ENCODE measurements at places on chromosomes 5 and 9.

DNA sequence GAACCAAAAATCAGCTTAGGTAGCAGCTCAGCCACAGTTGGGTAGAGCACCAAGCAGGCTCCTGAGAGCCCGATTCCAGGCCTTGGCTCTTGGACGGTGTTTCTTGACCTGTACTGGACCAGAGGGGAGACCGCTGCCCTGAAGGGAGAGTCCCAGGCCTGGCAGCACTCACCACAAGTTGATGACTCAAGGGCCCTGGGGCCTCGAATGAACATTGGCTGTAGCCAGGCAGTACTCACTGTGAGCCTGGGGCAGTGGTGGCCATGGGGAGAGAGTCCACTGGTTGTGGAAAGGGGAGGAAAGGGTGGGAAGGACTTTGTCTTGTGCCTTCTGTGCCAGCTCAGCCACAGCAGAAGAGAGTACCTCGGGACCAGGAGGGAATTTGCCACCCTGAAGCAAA, 166.1 kb downstream of the EDIL3 start:
- DNase-seq: no peak

- DNase-seq: no peak
Observed at GRCh38 chr9:130110166-130110565, 56.5 kb downstream of the GPR107 start.

DNA sequence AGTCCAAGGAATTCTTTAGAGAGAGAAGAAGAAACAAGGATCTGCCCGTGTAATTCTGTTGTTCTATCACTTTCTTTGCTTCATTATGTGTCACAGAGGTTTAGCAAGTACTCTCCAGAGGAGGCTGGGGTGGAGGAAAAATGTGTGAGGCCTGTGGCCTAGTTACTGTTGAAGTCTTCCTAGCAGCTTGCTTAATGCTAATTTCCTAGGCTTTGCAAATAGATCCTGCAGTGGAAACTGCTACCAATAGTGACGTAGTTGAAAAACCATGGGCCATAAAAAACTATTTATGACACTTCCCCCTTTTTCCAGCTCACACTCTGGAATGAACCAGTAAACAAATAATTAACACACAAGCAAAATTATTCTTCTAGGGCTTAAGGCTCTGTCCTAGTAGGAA, 27.0 kb upstream of the C9orf72 start:
- DNase-seq: no peak

DNA sequence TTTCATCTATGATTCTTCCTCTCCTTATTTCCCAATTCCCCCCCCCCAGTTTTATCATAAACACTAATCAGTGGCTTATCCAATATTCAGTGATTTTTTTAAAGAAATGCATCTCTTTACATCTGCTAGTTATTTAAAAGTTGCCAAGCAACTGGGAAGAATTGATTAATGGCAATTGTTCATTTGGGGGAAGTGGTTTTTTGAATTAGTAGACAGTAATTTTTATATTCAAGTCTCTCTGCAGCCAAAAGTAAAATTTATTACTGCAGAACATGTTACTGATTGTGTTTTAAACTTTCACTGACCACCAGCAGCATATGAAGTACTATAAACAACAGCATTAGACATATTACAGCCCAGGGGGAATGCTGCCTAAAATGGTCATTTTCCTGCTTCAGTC, 308.8 kb upstream of the NREP start:
- DNase-seq: no peak

GRCh38 chr5:147616421-147616820, 106.6 kb upstream of the DPYSL3 start:
- no peak for DNase-seq

- DNase-seq: no peak
Observed at GRCh38 chr5:111236995-111237394, 12.8 kb downstream of the CAMK4 start.

DNA sequence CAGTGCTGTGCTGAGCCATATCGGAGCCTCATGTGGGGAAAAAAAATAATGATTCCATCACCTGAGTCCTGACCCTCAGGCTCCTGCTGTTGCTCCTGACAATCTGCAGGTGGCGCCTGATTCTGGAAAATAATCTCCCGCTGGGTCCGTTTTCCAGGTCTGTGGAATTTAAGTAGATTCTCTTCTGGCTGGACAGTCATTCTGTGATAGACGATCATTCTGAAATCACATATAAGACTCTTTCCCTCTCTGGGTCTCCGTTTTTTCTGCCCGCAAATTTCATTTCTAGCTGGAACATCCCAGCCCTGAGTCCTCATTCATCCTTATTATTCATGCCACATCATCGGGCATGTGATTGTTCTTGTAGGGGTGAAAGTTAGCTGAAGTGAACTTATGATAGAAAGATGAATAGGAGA, 22.1 kb upstream of the STXBP1 start:
- no peak for DNase-seq

GRCh38 chr9:107734256-107735013, 244.9 kb upstream of the KLF4 start:
- no peak for DNase-seq

DNA sequence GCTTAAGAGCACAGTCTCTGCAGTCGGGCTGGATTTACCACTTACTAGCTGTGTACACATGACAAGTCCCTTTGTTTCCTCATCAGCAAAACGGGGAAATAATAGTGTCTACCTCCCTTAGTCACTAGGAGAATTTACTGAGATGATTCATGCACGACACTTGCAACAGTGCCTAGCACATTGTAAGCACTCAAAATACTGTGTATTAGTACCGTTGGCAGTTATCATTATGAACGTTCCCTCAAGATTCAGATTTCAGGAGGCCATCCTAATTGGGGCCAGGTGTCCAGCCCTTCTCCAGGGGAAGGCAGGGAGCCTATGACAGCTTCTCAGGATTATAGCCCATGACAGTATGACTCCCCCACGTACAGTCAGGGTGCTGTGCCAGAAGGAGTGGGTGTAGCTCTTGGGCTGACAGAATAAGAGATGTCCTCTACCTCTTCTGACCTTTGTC, 164.3 kb downstream of the DOCK2 start:
- no peak for DNase-seq

GRCh38 chr5:143806579-143806978, 5.4 kb upstream of the HMHB1 start:
- DNase-seq: no peak

DNA sequence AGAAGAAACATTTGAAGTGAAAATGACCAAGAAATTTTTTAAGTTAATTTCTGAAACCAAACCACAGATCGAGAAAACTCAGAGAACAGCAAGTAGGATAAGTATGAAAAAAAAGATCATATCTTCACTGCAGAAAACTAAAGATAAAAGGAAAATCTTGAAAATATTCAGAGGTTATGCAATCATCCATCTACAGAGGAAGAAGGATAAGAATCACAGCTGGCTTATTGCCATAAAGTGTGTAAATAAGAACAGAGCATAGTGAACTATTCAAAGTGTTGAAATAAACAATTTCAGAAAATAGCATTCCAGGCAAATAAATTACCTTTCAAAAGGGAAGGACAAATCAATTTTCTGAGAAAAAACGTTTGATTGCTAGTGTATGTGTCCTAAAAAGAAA, 1191.7 kb upstream of the CDH6 start:
- DNase-seq: no peak

DNA sequence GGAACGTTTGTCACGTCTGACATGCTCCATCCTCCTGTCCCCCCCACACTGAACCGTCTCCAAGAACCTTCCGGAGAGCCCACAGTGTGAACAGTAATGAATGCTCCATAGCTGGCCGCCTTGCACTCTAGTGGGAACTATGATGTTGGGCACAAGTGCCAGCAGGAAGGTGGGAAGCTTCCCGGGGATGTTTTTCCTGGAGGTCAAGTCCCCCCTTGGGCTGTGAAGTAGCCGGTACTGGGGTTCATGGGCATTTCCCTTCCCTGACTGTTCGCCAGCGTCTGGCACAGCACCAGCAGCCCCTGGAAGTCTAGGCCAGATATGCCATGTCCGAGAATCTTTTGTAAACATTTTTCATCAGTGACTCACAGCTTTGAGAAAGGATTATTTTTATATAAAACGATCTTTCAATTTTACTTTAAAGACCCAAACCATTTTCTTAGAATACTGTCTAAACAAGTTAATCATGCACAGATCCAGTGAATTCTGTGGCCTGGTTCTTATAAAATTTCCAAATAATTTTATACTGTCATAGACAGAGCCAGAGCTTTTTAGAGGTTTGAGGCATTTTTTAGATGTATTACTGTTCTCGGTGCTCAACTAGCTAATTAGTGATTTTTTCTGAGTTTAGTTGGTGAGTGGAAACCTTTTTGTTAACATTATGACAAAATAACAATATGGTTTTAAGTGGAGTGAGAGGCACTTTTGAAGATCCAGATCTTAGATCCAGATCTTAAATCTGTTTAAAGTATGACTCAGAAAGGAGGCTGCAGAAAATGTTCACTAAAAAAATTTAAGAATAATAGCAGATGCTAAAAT, 11.6 kb downstream of the ABL1 start:
- no peak for DNase-seq

DNA sequence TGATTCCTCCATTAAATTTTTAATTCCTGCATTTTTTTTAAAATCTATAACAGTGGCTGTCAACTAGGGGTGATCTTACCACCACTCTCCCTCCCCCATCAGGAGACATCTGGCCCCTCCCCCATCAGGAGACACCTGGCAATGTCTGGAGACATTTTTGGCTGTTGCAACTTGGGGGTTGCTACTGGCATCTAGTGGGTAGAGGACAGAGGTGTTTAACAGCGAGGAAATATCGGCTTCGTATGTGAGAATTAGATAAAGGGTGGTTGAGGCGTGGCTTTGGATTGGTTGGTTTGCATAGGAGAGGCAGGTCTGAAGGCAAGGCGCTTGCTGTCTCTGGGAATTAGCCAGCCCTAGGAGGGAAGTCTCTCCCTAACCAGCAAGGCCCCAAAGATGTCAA, 10.5 kb downstream of the CDHR2 start:
- DNase-seq: no peak

DNA sequence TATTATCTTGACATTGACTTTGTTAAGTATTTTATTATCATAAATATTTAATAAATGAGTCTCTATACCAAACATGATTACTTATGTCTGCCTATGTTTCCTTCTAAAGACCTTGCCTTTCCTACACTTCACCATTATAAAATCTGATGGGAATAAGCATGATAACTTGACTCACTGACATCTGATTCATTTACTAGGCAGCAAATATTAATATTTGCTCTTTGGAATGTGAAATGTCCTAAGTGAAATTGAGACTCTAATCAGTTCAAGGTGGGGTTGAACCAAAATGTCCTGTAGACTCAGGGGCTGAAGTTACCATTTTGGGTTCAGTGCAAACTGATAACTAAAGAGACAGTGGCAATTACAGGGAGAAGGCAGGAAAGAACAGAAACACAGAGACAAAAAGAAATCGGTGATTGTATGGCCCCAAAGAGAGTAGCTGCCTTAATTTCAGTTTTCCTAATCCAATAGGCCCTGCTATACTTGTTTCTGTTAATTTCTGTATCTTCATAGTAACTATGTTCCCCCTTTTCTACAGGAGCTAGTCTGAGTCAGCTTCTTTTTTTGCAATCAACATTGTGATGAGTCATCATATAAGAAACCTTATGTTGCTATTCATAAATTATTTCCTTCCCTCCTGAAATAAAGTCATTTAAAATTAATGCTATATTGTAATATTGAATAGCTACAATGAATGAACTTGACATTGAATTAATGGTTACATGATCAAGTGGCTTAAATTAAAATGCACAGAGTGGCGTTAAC, 296.8 kb downstream of the PDE4D start:
- no peak for DNase-seq

- no peak for DNase-seq
Observed at GRCh38 chr9:132694144-132694543, 23.9 kb downstream of the GTF3C4 start.

DNA sequence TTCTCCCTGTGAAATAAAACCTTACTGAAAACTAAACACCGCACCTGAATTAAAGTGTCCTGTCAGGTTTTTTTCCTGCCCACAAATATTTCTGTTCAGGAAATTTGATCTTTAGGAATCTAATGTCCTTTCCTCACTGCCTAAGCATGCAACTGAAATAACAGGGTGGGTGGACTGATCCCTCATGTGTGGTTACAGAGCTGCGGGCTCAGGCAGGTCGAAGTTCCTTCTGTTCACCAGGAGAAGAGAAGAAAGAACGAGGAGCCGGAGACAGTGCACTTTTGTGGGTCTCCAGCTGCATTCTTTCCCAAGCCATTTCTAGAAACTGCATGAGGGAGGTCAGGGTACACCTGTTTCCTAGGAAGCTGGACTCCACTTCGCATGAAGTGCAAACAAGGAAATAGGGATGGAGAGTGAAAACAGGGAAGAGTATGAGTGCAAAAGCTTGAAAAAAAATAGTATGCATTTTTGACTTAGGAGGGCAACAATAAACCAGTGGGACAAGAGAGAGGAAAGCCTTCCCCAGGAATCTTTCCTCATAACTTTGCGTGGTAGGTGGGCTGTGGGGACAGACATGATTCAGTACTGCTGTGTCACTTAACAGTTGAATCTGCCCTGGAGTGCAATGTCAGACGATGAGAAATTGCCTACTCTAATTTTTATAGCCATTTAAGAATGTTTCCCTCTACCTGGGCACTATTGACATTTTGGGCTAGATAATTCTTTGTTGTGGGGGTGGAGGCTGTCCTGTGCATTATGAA, 60.3 kb downstream of the GCNT1 start:
- DNase-seq: no peak

DNA sequence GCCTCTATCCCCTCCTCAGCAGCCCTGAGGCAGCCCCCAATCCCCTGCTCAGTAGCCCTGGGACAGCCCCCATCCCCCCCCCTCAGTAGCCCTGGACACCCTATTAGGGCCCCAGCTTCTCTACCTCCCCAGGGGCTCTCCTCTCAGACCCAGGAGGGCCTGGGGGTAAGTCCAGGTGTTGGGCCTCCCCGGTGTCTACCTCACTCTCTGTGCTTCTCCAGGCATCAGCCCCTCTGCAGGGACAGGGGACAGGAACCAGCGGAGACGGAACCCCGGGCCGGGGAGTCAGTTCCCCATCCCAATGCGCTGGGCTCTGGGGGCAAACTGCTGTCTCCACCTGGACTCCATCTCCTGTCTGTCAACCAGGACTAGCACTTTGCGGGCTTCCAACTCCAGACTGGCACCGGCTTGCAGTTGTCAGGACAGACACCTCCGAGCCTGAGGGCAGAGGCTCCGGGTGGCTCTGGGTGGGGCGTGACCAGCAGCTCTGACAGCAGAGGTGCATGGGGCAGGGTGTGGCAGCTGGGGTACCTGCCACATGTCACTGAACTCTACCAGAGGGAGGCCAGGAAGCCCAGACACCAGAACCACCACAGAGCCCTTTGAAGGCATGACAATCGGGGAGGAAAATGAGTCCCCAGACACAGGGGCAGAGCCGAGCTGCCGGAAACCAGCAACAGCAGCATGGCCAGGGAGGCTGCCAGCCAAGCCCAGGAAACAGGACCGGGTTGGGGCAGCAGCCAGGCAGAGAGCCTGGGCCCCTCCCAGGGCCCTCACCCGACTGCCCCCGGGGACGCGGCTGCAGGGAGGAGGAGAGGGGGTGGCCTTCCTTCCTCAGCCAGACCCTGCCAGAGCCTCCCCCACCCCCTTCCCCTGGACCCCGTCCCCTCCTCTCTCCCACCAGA, 17.7 kb upstream of the UBAC1 start:
- DNase-seq: no peak

- DNase-seq: no peak
Observed at GRCh38 chr5:143031781-143032580, 261.8 kb downstream of the ARHGAP26 start.
